Stomach (tissue), 19 donors: ENCODE measurements at places on chromosomes 11 and 22. TPM values are rescaled to one million over a fixed set of nuclear protein-coding genes. Genes with fewer than 3 reads are reported as not detected.
A peak's percentile ranks its signal among the peaks of the same experiment; 100 is the strongest.

GRCh38 chr11:110509472-110509871, 79.7 kb downstream of the FDX1 start:
- no peaks in the 10 kb centered on the region for H3K4me1 ChIP-seq
- no peaks in the 10 kb centered on the region for H3K36me3 ChIP-seq
- H3K27me3 ChIP-seq, result no peaks in the 10 kb centered on the region
- no peak for DNase-seq
- H3K4me3 ChIP-seq, result no peak overlapping the region

- no peak overlapping the region for H3K4me3 ChIP-seq
- peak overlapping the region; percentile 84 for H3K27ac ChIP-seq
- peak; percentile 69 for DNase-seq
- no peaks in the 10 kb centered on the region for H3K27me3 ChIP-seq
- H3K4me1 ChIP-seq, result peaks cover 100% of the 10 kb centered on the region
Measured at GRCh38 chr11:12237381-12237784, 127.0 kb downstream of the MICAL2 start.

- no peak for DNase-seq
- H3K4me3 ChIP-seq, result no peak overlapping the region
- peaks cover 34% of the 10 kb centered on the region for H3K4me1 ChIP-seq
Measured at GRCh38 chr22:18063306-18063705, 14.5 kb upstream of the PEX26 start.

DNA sequence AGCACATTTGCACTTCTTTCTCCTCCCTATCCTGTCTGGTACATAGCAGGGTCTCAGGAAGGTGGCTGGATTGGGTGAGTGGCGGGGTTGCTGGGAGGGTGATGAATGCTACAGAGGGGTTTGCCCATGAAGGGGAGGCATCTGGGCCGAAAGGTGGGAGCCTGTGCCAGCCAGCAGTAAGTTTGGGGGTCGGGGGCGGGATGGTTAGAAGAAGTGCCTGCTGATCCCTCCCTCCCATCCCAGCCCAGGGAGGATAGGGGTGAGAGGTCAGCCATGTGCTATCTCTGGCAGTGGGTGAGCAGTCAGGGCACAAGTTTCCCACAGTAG, 2.8 kb downstream of the CD82 start:
- no peaks in the 10 kb centered on the region for H3K36me3 ChIP-seq
- no peak overlapping the region for H3K4me3 ChIP-seq
- H3K27me3 ChIP-seq, result no peaks in the 10 kb centered on the region
- H3K4me1 ChIP-seq, result peaks cover 83% of the 10 kb centered on the region
- H3K27ac ChIP-seq, result peak overlapping the region; percentile 98

- DNase-seq, result no peak
- H3K4me1 ChIP-seq, result peaks cover 8% of the 10 kb centered on the region
- no peaks in the 10 kb centered on the region for H3K36me3 ChIP-seq
- no peak overlapping the region for H3K4me3 ChIP-seq
Measured at GRCh38 chr11:76613901-76614300, 56.6 kb downstream of the LRRC32 start.

GRCh38 chr11:57314221-57314973, 10.4 kb downstream of the TNKS1BP1 start:
- no peak overlapping the region for H3K4me3 ChIP-seq
- H3K27ac ChIP-seq, result peak overlapping the region; percentile 94
- peaks cover 99% of the 10 kb centered on the region for H3K4me1 ChIP-seq
- H3K27me3 ChIP-seq, result no peaks in the 10 kb centered on the region
- H3K36me3 ChIP-seq, result peaks cover 82% of the 10 kb centered on the region

DNA sequence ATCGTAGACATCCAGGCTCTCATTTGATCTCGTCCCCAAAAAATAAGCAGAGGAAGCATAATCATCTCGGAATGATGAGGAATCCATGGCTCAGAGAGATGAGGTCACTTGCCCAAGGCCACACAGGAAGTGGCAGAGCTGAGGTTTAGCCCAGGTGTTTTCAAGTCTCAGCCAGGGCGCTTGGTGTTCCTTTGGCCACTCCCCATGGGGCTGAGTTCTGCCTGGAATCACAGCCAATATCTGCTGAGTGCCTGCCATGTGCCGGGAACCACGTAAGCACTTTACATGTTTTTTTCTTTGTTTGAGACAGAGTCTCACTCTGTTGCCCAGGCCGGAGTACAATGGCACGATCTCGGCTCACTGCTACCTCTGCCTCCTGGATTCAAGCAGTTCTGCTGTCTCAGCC, 29.5 kb upstream of the MYH9 start:
- DNase-seq, result peak; percentile 84
- peak overlapping the region; percentile 74 for H3K27ac ChIP-seq
- H3K27me3 ChIP-seq, result no peaks in the 10 kb centered on the region

DNA sequence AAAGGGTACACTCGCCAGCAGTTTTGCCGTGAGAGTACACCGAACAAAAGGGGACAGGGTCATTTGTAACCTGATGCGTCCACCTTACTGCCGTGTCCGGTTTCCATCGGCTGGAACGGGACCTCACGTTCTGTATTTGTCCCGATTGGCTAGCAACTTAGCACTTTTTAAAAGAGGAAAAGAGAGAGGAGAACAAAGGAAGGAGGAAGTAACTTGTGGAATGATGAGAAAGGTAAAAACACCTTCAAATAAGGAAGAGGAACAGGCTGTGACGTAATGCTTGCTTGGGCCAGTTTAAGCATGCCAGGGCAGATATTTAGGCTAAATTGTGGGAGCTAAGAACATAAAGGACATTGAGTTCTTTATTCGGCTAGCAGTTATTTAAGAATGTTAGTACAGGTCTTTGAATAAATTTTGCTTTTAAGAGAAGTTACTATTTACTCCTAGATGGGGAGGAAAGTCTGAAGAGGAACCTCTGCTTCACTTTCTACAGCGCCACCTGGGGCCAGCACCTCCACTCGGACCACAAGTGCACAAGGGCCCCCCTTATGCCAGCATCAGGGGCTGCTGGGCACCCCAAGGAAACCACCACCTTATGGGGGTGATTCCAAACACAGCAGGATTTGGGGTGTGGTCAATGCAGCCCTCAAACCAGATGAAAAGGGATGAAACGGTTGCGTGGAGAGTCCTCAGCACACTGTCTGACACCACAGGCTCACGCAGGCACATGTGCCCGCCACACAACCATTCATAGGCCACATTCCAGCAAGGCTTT, 5.8 kb downstream of the ARSA start:
- H3K36me3 ChIP-seq, result peaks cover 17% of the 10 kb centered on the region
- no peak for DNase-seq
- peaks cover 48% of the 10 kb centered on the region for H3K4me1 ChIP-seq
- H3K4me3 ChIP-seq, result peak overlapping the region; percentile 42
- H3K27me3 ChIP-seq, result no peaks in the 10 kb centered on the region
- H3K27ac ChIP-seq, result peak overlapping the region; percentile 75

DNA sequence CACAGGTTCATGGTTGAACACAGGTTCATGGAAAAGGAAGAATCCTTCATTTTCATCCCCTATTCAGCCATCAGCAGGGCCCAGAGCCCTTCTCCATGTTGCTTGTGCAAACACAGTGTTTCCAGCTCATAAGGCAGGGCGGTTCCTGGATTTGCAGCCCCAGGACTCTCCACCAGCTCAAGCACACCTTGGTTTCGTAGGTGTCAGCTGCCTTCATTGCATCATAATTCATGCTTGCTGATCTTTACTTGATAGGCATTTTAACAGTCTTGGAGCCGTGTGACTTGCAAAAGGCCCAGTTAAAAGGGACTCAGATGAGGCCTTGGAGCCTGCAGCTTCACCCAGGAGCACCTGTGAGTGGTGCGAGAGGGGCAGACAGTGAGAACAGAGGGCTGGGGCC, 318.1 kb upstream of the B3GAT1 start:
- H3K27me3 ChIP-seq, result peaks cover 11% of the 10 kb centered on the region
- peaks cover 21% of the 10 kb centered on the region for H3K4me1 ChIP-seq
- H3K27ac ChIP-seq, result no peak overlapping the region
- no peak for DNase-seq

- peaks cover 23% of the 10 kb centered on the region for H3K4me1 ChIP-seq
- H3K27ac ChIP-seq, result peak within 1 kb of the TSS; percentile 24
- H3K4me3 ChIP-seq, result no peak within 1 kb of the TSS
- H3K36me3 ChIP-seq, result no peaks in the 10 kb centered on the region
- no peaks in the 10 kb centered on the region for H3K27me3 ChIP-seq
Measured at GRCh38 chr11:16356057-16356760, at the start of gene SOX6. TSS of gene SOX6 (minus strand) at chr11:16356546. CDS start at chr11:16341248, 15,298 bp downstream.

DNA sequence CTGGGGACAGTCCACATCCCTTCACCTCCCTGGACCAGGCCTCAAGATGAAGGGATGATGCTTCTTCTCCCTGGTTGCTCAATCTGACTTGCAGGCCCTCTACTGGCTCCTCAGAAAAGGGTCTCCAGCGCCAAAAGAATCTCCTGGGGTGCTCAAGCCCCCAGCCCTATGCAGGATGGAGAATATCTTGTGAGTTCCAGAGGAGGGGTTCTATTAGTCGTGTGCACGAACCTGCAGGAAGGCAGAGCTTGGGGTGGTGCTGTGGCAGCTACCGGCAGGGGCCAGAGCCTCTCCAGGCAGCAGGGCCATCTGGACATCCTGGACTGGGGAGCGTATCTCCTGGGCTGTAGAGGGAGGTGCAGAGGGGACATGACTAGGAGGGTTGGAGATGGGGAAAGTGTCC, 1339.5 kb downstream of the BRD1 start:
- no peak for DNase-seq
- no peak overlapping the region for H3K4me3 ChIP-seq
- H3K4me1 ChIP-seq, result peaks cover 11% of the 10 kb centered on the region

GRCh38 chr22:47587861-47588577, 825.6 kb downstream of the TBC1D22A start:
- H3K4me3 ChIP-seq, result no peak overlapping the region
- no peaks in the 10 kb centered on the region for H3K27me3 ChIP-seq
- no peak overlapping the region for H3K27ac ChIP-seq
- peak; percentile 11 for DNase-seq
- no peaks in the 10 kb centered on the region for H3K4me1 ChIP-seq
- H3K36me3 ChIP-seq, result no peaks in the 10 kb centered on the region

DNA sequence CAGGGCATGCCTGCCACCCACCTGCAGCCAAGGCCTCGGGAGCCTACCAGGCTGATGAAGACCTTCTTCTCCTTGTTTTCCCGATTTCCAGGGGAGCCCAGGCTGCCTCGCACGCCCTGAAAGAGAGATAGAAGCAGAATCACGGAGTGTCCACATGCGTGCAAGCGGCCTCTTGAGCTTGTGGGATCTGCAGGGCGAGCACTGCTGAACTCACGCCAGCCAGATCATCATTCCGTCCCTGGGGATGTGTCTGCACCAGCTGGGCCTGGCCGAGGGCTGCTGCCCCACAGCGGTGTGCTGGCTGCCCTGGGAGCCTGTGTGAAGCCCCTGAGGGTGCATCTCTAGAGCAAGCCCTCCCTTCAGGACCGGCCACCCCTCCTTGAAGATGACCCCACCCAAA, 17.9 kb downstream of the USH1C start:
- H3K27ac ChIP-seq, result no peak overlapping the region
- no peak overlapping the region for H3K4me3 ChIP-seq
- no peaks in the 10 kb centered on the region for H3K27me3 ChIP-seq
- DNase-seq, result peak; percentile 50
- no peaks in the 10 kb centered on the region for H3K4me1 ChIP-seq

GRCh38 chr11:20261526-20261925, 101.3 kb upstream of the DBX1 start:
- H3K27me3 ChIP-seq, result peaks cover 22% of the 10 kb centered on the region
- H3K27ac ChIP-seq, result no peak overlapping the region
- DNase-seq, result no peak
- no peaks in the 10 kb centered on the region for H3K36me3 ChIP-seq

GRCh38 chr11:10326012-10326964, 21.4 kb downstream of the ADM start:
- DNase-seq, result peak; percentile 83
- no peak overlapping the region for H3K4me3 ChIP-seq
- peak overlapping the region; percentile 50 for H3K27ac ChIP-seq

- no peak overlapping the region for H3K4me3 ChIP-seq
- H3K36me3 ChIP-seq, result peaks cover 25% of the 10 kb centered on the region
- H3K4me1 ChIP-seq, result peaks cover 21% of the 10 kb centered on the region
Measured at GRCh38 chr11:790721-791564, 1.1 kb upstream of the CEND1 start.

DNA sequence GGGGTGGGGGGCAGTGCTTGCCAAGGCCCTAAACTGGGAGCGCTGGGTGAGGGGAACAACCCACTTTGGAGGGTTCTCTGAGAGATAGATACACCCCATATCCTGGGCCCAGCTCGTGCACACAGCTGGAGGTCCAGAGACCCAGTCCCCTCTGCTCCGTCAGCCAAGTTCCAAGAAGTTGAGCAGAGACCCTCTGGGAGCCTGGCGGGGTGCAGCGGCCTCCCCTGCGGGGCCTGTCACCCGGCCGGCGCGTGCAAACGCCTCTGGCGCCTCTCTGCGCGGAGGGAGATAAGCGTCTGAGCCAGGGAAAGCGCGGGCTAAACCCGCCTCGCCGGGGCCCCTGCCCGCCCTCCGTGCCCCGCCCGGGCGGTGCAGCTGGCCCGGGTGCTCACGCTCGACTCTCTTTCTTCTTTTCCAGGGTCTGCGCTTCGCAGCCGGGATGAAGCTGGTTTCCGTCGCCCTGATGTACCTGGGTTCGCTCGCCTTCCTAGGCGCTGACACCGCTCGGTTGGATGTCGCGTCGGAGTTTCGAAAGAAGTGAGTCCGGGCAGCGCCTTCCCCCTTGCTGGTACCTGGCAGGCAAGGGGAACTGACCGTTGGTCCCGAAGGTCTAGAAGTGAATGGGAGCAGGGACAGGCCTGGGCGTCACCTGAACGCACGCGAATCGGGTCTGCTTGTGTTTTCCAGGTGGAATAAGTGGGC, 540 bp downstream of the ADM start:
- peak; percentile 49 for DNase-seq
- H3K27me3 ChIP-seq, result peaks cover 15% of the 10 kb centered on the region
- no peaks in the 10 kb centered on the region for H3K36me3 ChIP-seq
- H3K4me3 ChIP-seq, result peak overlapping the region; percentile 80
- peaks cover 76% of the 10 kb centered on the region for H3K4me1 ChIP-seq

- H3K27me3 ChIP-seq, result no peaks in the 10 kb centered on the region
- H3K36me3 ChIP-seq, result peaks cover 98% of the 10 kb centered on the region
- no peak overlapping the region for H3K4me3 ChIP-seq
- H3K27ac ChIP-seq, result no peak overlapping the region
- H3K4me1 ChIP-seq, result no peaks in the 10 kb centered on the region
Measured at GRCh38 chr11:71462726-71463125, 9.7 kb downstream of the NADSYN1 start.

GRCh38 chr11:32305460-32305859, 129.9 kb downstream of the WT1 start:
- no peak overlapping the region for H3K4me3 ChIP-seq
- H3K27me3 ChIP-seq, result no peaks in the 10 kb centered on the region
- no peak overlapping the region for H3K27ac ChIP-seq
- H3K36me3 ChIP-seq, result no peaks in the 10 kb centered on the region
- peaks cover 6% of the 10 kb centered on the region for H3K4me1 ChIP-seq

DNA sequence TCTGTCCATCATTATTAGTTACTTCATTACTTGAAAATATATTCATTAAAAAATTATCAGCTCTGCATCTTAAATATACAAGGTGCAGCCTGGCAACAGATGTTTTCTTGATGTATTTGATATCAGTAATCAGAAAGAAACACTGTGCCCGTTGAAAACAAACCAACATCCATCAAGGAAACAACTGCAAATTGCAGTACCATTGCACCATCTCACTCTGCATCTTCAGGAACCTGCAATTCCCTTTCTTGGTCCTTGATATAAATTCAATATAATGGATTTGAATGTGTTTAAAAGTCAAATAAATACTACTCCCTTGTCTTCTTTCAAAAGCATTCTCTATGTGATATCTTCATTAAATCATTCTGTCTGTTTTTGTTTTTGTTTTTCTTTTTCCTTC, 1131.2 kb downstream of the FAM181B start:
- no peak overlapping the region for H3K27ac ChIP-seq
- no peaks in the 10 kb centered on the region for H3K36me3 ChIP-seq
- DNase-seq, result no peak
- no peaks in the 10 kb centered on the region for H3K4me1 ChIP-seq
- H3K27me3 ChIP-seq, result no peaks in the 10 kb centered on the region
- no peak overlapping the region for H3K4me3 ChIP-seq

RASSF10 gene
- total RNA-seq, result 0.58 TPM

SF3A1 gene
- 38.8 TPM for total RNA-seq

APOBEC3A gene
- total RNA-seq, result 3.3 TPM

ME3 gene
- 59.5 TPM for total RNA-seq

PAX6 gene
- total RNA-seq, result 0.45 TPM

KRTAP5-2 gene
- not detected for total RNA-seq

P2RX3 gene
- not detected for total RNA-seq
